ENCODE measurements at places on chromosomes 5 and 9.

GRCh38 chr5:9169557-9169902 is 376.3 kb downstream of the SEMA5A start:
- no peak overlapping the region for H3K4me3 ChIP-seq
- H3K4me1 ChIP-seq, result peaks cover 2% of the 10 kb centered on the region
- no peak for DNase-seq
- H3K27ac ChIP-seq, result no peak overlapping the region
- no peaks in the 10 kb centered on the region for H3K36me3 ChIP-seq

DNA sequence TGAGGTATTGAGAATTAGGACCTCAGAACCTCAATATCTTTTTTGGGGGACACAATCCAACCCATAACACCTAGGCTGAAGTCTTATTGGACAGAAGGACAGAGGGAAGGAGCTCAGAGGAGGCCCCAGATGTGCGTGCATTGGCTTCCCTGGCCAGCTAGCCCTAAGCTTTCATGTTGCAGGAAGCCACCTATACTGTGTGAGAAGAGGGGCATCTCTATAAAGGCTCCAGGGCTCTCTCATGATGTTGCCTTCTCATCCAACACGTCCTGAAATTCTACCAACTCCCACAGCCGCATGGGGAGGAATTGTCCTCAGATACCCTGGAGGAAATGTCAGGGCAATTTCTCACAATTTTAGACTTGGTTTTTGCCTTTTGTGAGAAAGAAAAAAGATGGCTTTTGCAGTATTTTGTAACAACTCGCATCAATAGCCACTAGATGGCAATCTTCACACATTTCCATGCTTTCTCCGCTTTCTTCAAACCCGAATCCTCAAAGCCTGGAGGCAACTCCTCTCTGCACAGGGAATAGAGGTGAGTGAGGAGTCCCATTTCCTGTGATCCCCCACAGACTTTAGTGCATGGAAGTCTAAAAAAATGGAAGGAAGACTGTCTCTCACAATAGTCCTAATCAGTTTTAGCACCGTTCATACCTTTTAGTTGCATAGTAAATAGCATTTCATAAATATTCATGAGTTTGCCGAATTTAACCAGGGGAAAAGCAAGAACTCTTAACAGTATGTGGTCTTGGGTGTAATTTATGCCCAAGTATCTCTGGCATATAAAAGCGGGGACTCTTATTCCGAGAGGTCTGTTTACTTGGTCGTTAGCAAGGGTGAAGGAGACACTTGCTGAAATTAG is 7.4 kb upstream of the PPP3R2 start:
- H3K27me3 ChIP-seq, result no peaks in the 10 kb centered on the region
- H3K4me1 ChIP-seq, result no peaks in the 10 kb centered on the region
- peak; percentile 24 for DNase-seq
- no peak overlapping the region for H3K27ac ChIP-seq
- H3K4me3 ChIP-seq, result no peak overlapping the region

- no peak for DNase-seq
- H3K36me3 ChIP-seq, result no peaks in the 10 kb centered on the region
- peak within 1 kb of the TSS; percentile 98 for H3K27ac ChIP-seq
- peak within 1 kb of the TSS; percentile 68 for H3K4me3 ChIP-seq
Observed at GRCh38 chr5:6713274-6714225, at the start of gene TENT4A. TSS of gene TENT4A (plus strand) at chr5:6713432. CDS start at chr5:6713984, 552 bp downstream.

DNA sequence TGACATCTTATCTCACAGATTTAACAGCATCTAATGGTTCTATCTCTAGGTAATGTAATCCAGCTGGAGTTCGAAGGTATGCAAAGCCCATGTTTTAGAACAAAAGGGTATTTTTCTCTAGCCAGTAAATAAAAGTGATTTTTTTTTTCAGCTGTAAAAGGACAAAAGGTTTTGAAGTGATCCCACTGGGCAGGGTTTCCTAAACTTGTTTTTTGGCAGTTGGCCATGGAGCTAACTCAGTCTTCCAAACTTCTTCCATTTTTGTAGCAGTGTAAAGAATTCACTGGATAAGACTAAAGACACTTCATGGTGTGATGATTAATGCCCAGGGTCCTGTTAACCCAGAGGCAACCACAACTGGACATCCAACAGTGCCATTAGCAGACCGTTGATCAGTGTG is 63.8 kb downstream of the TMEM252 start:
- H3K4me3 ChIP-seq, result no peak overlapping the region
- DNase-seq, result no peak
- no peak overlapping the region for H3K27ac ChIP-seq
- no peaks in the 10 kb centered on the region for H3K27me3 ChIP-seq

DNA sequence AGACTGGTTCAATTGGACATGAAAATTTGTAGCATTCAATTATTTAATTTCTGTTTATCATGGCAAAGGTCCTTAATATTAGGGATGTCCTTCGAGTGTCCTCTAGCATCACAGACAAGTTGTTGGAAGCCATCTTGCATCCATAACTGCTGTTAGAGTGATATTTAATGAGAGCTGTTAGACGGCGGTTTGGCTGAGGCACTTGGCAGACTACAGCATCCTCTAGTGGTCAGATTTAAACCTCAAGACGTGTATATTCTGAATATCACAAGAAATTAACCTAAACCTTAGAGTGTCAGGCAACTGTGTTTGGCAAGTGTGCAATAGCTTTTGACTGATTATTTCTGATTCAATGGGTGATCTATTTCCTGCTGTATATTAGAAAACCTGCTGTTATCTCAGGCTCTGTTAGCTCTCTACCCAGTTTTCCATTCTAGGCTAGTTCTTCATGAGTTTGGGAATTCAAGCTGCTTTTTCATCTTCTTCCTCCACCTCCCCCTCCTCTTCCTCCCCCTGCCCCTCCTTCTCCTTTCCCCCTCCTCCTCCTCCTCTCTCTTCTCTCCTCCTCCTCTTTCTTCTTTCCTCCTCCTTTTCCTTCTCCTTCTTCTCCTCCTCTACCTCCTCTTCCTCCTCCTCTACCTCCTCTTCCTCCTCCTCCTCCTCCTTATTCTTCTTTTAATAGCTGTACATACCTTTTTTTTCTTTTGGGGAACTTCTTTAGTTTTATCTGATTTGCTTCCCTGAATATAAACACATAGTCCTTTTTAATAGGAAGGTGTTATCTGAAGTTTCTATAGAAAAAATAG is 8.6 kb downstream of the SPINK1 start:
- H3K4me3 ChIP-seq, result no peak overlapping the region
- H3K27ac ChIP-seq, result no peak overlapping the region
- no peaks in the 10 kb centered on the region for H3K27me3 ChIP-seq
- no peaks in the 10 kb centered on the region for H3K36me3 ChIP-seq

DNA sequence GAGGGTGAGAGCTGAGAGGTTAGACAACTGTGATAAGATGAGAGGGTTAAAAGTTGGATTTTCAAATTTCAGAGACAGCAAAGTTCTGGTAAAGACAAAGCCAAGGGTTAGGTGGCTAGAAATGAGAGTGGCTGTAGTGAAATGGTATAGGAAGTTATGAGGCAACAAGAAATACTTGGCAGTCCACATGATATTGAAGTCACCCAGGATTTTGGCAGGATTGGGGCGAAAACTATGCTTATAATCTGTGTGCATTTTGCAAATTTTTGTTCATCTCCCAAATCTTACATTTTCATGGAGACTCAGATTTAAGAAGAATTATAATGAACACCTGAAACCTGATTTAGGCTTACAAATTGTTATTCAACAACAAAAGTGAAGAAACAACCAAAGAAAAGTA is 35.6 kb downstream of the C9 start:
- H3K4me1 ChIP-seq, result no peaks in the 10 kb centered on the region
- no peak overlapping the region for H3K27ac ChIP-seq
- H3K4me3 ChIP-seq, result no peak overlapping the region
- no peaks in the 10 kb centered on the region for H3K36me3 ChIP-seq

GRCh38 chr5:42994555-42995359 is 45.4 kb downstream of the ANXA2R start:
- H3K27me3 ChIP-seq, result no peaks in the 10 kb centered on the region
- DNase-seq, result peak; percentile 96
- peak overlapping the region; percentile 87 for H3K27ac ChIP-seq
- peak overlapping the region; percentile 61 for H3K4me3 ChIP-seq
- H3K36me3 ChIP-seq, result no peaks in the 10 kb centered on the region

GRCh38 chr9:7368410-7369292 is 430.9 kb downstream of the DMAC1 start:
- H3K4me1 ChIP-seq, result no peaks in the 10 kb centered on the region
- H3K27me3 ChIP-seq, result no peaks in the 10 kb centered on the region
- DNase-seq, result peak; percentile 14
- H3K27ac ChIP-seq, result no peak overlapping the region
- H3K4me3 ChIP-seq, result no peak overlapping the region
- no peaks in the 10 kb centered on the region for H3K36me3 ChIP-seq

DNA sequence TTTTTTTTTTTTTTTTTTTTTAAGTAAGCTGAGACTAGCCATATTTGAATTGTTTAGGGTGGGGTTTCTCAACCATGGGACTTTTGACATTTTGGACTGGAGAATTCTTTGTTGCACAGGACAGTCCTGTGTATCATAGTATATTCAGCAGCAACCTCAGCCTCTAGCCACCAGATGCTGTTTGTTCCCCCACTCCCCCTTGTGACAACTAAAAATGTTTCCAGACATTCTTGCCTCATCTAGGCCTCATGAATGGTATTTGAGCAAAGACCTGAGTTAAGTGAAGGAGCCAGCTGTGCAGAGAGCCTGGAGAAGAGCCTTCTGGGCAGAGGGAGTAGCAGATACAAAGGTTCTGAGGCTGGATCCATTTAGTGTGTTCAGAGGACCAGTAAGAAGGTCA is 155.9 kb downstream of the SGCD start:
- DNase-seq, result no peak
- H3K4me3 ChIP-seq, result no peak overlapping the region
- H3K27ac ChIP-seq, result no peak overlapping the region
- H3K4me1 ChIP-seq, result peaks cover 4% of the 10 kb centered on the region
- H3K27me3 ChIP-seq, result no peaks in the 10 kb centered on the region

GRCh38 chr5:99187611-99188010 is 258.8 kb upstream of the CHD1 start:
- H3K4me1 ChIP-seq, result no peaks in the 10 kb centered on the region
- H3K27me3 ChIP-seq, result no peaks in the 10 kb centered on the region
- H3K36me3 ChIP-seq, result no peaks in the 10 kb centered on the region

GRCh38 chr9:77901771-77902170 is 129.8 kb downstream of the GNAQ start:
- H3K27me3 ChIP-seq, result no peaks in the 10 kb centered on the region
- H3K36me3 ChIP-seq, result no peaks in the 10 kb centered on the region
- H3K4me3 ChIP-seq, result no peak overlapping the region
- H3K27ac ChIP-seq, result no peak overlapping the region
- no peak for DNase-seq

DNA sequence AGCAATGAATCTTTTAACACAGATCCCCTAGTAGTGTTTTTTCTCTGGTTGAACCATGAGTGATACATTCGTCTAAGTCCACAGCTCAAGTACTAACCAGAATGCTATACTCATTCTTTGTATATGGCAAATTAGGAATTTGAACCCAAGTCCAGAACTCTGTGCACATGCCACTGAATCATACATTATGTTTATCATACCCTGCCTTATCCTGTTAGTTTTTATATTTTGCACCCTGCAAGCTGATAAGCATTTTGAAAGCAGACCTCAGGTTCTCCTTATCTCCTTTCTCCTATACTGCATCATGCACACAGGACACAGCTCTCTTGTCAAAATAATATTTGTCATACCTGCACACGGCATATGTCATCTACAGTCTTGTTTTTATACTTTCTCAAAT is 54.6 kb upstream of the ELL2 start:
- no peaks in the 10 kb centered on the region for H3K27me3 ChIP-seq
- no peak for DNase-seq
- H3K4me1 ChIP-seq, result no peaks in the 10 kb centered on the region
- H3K36me3 ChIP-seq, result no peaks in the 10 kb centered on the region

DNA sequence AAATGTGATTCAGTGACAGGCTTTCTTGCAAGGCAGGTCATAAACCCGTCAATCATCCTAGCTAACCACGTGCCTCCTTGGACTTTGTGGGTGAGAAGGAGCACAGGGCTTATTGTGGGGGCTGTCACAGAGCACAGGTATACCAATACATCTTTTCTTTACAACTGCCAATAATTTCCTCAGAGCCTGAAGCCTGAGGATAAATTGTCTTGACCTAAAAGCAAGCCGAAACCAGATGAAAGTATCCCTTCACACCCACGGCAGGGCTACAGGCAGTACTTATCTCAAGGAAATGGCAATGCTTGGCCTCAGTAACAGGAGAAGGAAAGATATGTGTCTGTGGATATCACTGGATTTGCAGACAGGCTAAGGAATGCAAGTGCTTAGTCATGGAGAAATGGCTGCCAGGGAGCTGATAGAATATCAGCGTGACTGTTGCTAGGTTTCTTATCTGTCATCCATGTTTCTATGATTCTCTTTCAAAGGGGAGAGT is 90.3 kb upstream of the ZNF366 start:
- peak overlapping the region; percentile 52 for H3K27ac ChIP-seq
- no peaks in the 10 kb centered on the region for H3K36me3 ChIP-seq
- DNase-seq, result no peak

- no peaks in the 10 kb centered on the region for H3K27me3 ChIP-seq
- no peak for DNase-seq
- peaks cover 5% of the 10 kb centered on the region for H3K4me1 ChIP-seq
- no peak overlapping the region for H3K4me3 ChIP-seq
- H3K36me3 ChIP-seq, result no peaks in the 10 kb centered on the region
Observed at GRCh38 chr9:98836206-98836605, 28.7 kb downstream of the GALNT12 start.

- H3K36me3 ChIP-seq, result no peaks in the 10 kb centered on the region
- peak; percentile 90 for DNase-seq
- H3K4me3 ChIP-seq, result no peak overlapping the region
Observed at GRCh38 chr9:128192601-128193371, 1.4 kb upstream of the CIZ1 start.

DNA sequence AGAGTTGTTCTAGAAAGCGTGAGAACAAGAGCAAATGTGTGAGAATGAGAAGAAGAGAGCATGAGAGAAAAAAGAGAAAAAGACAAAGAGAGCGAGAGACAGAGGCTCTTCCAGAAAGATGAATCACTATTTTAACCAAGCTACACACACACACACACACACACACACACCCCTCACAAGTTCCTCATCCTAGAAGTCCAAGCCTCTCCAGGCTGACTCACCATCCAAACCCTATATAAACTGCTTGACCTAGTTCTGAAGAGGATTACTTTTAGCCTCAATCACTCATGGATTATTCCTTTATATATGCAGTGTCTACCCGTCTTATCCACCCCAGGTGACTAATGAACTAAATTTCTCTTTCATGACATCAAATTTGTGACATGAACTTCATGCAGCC is 37.6 kb downstream of the C9orf57 start:
- H3K36me3 ChIP-seq, result no peaks in the 10 kb centered on the region
- H3K27me3 ChIP-seq, result no peaks in the 10 kb centered on the region
- no peaks in the 10 kb centered on the region for H3K4me1 ChIP-seq
- no peak overlapping the region for H3K4me3 ChIP-seq

DNA sequence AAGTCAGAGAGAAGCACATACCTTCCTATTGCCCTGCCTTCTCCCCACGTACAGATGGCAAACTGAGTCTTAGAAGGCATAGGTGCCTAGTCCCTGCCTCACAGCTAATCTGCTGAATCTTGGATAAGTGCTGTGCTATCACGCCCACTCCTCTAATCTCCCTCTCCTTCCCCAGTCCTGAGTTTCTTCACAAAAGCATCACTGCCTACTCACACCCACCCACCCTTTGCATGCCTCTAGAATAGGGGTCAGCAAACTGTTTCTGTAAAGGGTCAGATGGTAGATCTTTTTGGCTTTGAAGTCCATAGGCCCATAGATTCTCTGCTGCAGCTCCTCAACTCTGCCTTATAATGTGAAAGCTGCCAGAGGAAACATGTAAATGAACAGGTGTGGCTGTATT is 23.2 kb upstream of the JADE2 start:
- H3K27me3 ChIP-seq, result no peaks in the 10 kb centered on the region
- H3K36me3 ChIP-seq, result no peaks in the 10 kb centered on the region
- no peak for DNase-seq
- no peak overlapping the region for H3K27ac ChIP-seq

Measured in adrenal gland (tissue), 19 donors.